ENCODE measurements at places on chromosomes 11 and 22.

- peak; percentile 16 for DNase-seq
These were observed 590 bp upstream of the IFITM10 start for GRCh38 chr11:1750840-1751530.

- no peak for DNase-seq
These were observed 385.9 kb downstream of the INSC start for GRCh38 chr11:15500643-15501042.

DNA sequence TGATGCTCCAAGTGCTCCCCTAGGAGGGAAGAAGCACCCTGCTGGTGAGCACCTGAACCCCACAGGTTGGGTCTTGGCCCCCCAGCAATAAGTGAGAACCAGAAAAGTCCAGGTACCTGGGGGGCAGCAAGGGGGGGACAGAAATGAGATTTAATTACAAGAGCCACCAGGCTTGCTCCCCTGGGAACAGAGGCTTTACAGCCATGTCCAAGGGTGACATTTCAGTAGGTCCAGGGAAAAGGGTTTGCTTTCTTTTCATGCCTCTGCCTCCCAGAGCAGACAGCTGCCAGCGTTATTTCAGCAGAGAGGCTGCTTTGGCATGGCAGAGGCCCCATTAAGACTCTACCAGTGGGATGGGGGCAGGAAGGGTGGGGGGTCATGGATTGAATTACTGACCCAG lies 437.7 kb downstream of the BUD13 start:
- no peak for DNase-seq

- DNase-seq, result no peak
These were observed 33.9 kb upstream of the EIF3M start for GRCh38 chr11:32549611-32550187.

GRCh38 chr11:104700609-104701008 lies 197.7 kb downstream of the CASP12 start:
- no peak for DNase-seq

GRCh38 chr11:59152312-59152951 lies 9.8 kb downstream of the FAM111A start:
- DNase-seq, result no peak
